ENCODE measurements at places on chromosomes 1 and 21.

DNA sequence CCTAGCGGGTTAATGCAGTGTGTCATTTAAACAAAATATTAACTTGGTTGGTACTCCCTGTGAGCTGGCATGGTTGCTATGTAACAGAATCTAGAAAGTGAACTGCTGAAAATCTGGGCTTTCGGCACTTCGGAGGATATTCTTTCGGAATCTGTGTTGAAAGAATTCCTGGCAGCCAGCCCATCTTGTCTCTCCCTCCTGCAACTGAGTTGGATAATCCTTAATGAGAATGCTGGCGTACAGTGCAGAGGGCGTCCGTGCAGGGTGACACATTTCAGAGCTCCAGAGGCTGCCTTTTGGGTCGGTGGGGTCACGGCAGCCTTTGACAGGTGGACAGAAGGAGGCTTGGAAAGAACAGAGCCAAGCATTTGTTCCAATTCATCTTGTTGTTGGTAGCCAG, 3.7 kb downstream of the KAZN start:
- peak; percentile 41 for DNase-seq

DNA sequence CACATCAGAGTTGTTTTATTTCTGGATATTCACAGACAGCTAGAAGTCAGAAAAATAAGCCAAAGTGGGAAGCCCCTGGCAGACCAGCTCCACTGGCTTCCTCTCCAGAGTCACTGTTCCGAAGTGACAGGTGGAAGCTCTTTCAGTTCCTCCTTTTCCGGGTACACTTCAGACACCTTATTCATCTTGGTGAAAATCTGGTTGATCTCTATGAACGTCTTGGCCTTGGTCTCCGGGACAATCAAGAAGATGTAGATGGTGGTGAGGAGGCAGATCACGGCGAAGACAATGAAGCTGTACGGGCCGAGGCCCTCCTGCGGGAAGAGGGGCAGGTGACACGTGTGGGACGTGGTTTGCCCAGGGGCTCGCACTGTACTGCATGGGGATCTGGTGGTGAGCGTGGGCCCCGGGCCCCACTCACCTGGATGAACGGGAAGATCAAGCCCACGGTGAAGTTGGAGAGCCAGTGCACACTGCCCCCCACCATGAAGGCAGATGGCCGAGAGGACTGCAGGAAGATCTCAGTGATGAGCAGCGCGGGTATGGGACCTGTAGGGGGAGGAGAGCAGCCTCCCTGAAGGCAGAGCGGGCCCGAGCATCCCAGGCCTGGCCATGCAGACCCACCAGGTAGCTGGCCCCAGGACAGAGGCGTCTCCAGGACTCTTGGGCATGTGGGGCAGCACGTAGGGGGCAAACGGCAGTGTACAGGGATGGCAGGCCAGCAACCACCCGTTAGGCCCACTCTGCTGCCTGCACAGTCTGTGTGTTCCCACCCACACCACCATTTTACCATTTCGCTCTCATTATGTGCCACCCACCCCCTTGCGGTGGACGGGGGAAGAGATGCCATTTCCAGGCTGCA, 11.5 kb upstream of the SLC2A7 start:
- DNase-seq = no peak

DNA sequence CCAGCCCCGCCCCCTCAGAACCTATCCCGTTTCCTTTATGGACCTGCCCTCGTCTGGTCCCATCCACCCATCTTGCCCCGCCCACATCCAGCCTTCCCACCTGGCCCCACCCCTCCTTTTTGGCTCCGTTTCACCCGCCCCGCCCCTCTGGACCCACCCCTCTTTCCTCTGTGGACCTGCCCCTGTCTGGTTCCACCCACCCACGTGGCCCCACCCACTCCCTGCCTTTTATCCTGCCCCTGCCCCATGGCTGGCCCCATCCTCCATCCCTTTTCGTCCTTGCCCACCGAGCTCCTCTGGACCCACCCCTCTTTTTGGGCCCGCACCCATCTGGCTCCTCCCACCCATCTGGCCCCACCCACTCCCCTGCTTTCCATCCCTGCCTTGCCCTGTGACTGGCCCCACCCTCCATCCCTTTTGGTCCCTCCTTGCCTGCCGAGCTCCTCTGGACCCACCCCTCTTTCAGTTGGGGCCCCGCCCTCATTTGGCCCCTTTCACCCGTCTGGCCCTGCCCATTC, 177.3 kb downstream of the CAMTA1 start:
- DNase-seq = peak; percentile 100

- no peak for DNase-seq
These were observed 72.1 kb downstream of the DNM3 start for GRCh38 chr1:171913385-171913784.

DNA sequence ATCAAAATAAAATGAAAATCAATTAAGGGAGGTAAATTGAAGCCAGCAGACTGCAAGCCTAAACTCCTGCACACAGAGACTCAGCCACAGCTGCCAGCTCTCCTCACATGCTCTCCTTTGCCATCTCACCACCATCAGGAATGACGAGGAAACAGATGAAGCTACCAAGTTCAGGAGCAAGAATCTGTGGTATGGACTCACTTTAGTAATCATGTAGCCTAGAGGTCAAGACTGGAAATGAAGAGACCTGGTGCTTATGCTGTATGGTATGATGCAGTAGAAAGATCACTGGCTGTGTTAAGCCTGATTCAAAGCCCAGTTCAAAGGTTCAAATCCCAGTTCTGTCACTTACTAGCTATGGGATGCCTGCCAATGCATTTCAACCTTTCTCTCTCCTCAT, 78.9 kb upstream of the CAMK1G start:
- no peak for DNase-seq

- peak; percentile 79 for DNase-seq
These were observed 2.4 kb upstream of the NFIA start for GRCh38 chr1:61079898-61080336.

GRCh38 chr1:64006276-64007051, 197.0 kb upstream of the UBE2U start:
- no peak for DNase-seq

GRCh38 chr21:46033410-46034400, 52.1 kb downstream of the COL6A1 start:
- DNase-seq = no peak

- DNase-seq = peak; percentile 65
These were observed 13.3 kb upstream of the FMOD start for GRCh38 chr1:203364094-203364801.

GRCh38 chr1:174017231-174017970, 4.8 kb downstream of the RC3H1 start:
- DNase-seq = peak; percentile 38

GRCh38 chr1:70005386-70006034, 199.9 kb downstream of the LRRC40 start:
- no peak for DNase-seq

- no peak for DNase-seq
These were observed 12.9 kb downstream of the COA6 start for GRCh38 chr1:234386122-234386521.

GRCh38 chr21:45972716-45973474, 8.7 kb upstream of the COL6A1 start:
- DNase-seq = peak; percentile 64

DNA sequence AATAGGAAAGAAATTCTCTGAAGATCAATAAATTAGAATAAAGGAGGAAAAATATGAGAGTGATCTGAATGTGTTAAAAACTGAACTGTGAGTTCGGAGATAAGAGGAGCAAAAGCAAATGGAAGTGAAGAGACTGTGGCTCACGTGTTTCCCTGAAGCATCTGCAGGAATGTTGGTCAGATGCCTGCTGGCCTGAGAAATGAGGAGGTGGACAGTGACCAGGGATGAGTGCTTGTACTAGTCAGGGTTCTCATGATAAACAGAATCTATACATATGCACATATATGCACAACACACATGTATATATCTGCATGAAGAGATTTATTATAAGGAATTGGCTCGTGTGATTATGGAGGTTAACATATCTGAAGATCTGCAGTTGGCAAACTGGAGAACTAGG, 103.4 kb upstream of the TIAM1 start:
- DNase-seq = no peak

DNA sequence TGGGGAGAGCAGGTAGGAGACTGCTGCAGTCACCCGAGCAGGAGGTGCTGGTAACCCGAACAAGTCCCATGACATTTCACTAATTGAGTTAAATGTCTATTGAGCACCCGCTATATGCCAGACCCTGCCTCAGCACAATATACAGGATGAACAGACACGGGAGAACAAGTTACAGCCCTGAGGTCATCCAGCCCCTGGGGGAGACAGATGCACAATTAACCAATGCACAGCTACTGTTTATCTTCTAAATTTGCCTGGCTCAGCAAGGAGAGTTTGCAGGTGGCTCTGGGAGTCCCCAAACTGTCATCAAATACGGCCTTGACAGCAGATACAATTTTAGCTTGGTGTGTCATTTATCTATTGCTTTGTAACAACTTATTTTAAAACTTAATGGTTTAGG, 18.1 kb downstream of the CITED4 start:
- DNase-seq = peak; percentile 15

DNA sequence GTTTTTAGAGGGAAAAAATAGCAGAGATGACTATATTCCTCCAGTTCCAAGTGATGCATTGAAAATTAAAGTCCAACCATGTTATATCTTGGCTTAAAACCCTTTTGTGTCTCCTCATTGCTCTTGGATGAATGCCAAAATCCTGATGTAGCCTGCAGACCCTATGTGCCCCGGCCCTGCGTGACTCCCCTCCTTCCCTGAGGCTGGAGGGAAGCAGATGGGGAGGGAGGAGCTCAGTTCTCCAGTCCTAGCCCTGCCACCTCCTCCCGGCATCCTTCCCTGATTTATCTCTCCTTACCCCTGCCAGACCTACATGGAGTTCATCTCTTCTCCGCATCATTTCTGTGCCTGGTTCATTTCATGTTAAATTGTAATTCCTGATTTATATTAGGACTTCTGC, 397.4 kb downstream of the PTPRU start:
- DNase-seq = peak; percentile 96

Measured in NCI-H82 (cell line).